ENCODE measurements at places on chromosomes 11 and 22. TPM values are rescaled to one million over a fixed set of nuclear protein-coding genes. Genes with fewer than 3 reads are reported as not detected.

Gene RASL10A
- 6.5 TPM for polyA plus RNA-seq

Gene SCUBE2
- 1.1 TPM for polyA plus RNA-seq

Gene TPH1
- polyA plus RNA-seq, result not detected

Gene WNT7B
- 15.9 TPM for polyA plus RNA-seq

Gene APOA5
- not detected for polyA plus RNA-seq

Gene RBMXL2
- polyA plus RNA-seq, result not detected

Gene OR52E8
- polyA plus RNA-seq, result not detected

Gene CCDC116
- polyA plus RNA-seq, result 0.24 TPM

Gene KCNQ1OT1
- polyA plus RNA-seq, result 0.02 TPM

Gene FAM180B
- polyA plus RNA-seq, result not detected

Gene LINC01488
- not detected for polyA plus RNA-seq

Gene OR6X1
- not detected for polyA plus RNA-seq

Gene POU2AF2
- not detected for polyA plus RNA-seq

Gene TEX12
- not detected for polyA plus RNA-seq

Gene ACCS
- polyA plus RNA-seq, result 1.0 TPM

Gene TMPRSS4
- 0.51 TPM for polyA plus RNA-seq

Gene CASP5
- not detected for polyA plus RNA-seq

Gene FOLR2
- polyA plus RNA-seq, result 13.7 TPM

Gene CHADL
- polyA plus RNA-seq, result 36.5 TPM

Gene APLNR
- polyA plus RNA-seq, result 47.9 TPM

Gene SPDYC
- not detected for polyA plus RNA-seq

Gene SPCS2
- polyA plus RNA-seq, result 236 TPM

Gene MGAT3
- polyA plus RNA-seq, result 19.3 TPM

Gene OR52B4
- not detected for polyA plus RNA-seq

Gene LARGE1
- polyA plus RNA-seq, result 10.1 TPM

Gene PYGM
- 13.4 TPM for polyA plus RNA-seq

Gene DNAJB7
- polyA plus RNA-seq, result not detected

Gene SYT7
- 24.6 TPM for polyA plus RNA-seq

Gene LRRC56
- polyA plus RNA-seq, result 5.4 TPM

Gene C11orf87
- 2.1 TPM for polyA plus RNA-seq

Gene OR51E2
- polyA plus RNA-seq, result 0.12 TPM

Gene APOBEC3F
- 14.1 TPM for polyA plus RNA-seq

Gene GLYATL2
- polyA plus RNA-seq, result 2.7 TPM

Gene MCHR1
- 1.8 TPM for polyA plus RNA-seq

Gene OR52H1
- polyA plus RNA-seq, result not detected

Gene BCO2
- 0.80 TPM for polyA plus RNA-seq

Gene TYR
- polyA plus RNA-seq, result not detected

Gene HSPB2
- polyA plus RNA-seq, result 4.3 TPM

Gene PPM1F
- polyA plus RNA-seq, result 9.3 TPM

Gene PDGFB
- 8.2 TPM for polyA plus RNA-seq

Gene MS4A6E
- polyA plus RNA-seq, result not detected

Gene PEX26
- polyA plus RNA-seq, result 30.2 TPM

Gene BANF1
- 404 TPM for polyA plus RNA-seq

Gene MRGPRE
- polyA plus RNA-seq, result 6.6 TPM

Gene TENM4
- 15.7 TPM for polyA plus RNA-seq

Gene PTGDR2
- polyA plus RNA-seq, result 1.3 TPM

Gene ELFN2
- polyA plus RNA-seq, result 3.7 TPM

Gene MADD
- 58.9 TPM for polyA plus RNA-seq

Gene AP2A2
- 67.3 TPM for polyA plus RNA-seq
